ENCODE measurements at places on chromosomes 2 and 18.

GRCh38 chr2:164954186-164954585 lies 1.1 kb downstream of the SLC38A11 start:
- no peak for DNase-seq

DNA sequence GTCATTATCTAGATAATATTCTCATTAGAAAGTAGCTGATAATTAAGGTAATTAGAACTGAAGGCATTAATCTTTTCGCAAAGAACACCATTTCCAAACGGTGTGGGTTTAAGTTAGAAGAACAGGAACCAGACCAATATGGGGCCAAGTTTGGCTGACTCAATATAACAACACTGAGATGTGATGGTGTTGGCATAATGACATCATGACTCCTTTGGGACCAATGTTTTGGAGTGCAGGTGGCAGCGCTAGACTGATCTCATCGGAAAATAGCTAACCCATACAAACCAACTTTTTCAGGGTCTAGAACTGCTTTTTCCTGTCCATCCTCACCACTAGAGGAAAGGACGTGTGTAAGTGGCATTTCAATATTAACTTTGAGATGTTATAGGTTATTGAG lies 1171.7 kb upstream of the ZEB2 start:
- DNase-seq = no peak

- DNase-seq = no peak
Observed at GRCh38 chr2:216880509-216881184, 20.8 kb upstream of the TNP1 start.

DNA sequence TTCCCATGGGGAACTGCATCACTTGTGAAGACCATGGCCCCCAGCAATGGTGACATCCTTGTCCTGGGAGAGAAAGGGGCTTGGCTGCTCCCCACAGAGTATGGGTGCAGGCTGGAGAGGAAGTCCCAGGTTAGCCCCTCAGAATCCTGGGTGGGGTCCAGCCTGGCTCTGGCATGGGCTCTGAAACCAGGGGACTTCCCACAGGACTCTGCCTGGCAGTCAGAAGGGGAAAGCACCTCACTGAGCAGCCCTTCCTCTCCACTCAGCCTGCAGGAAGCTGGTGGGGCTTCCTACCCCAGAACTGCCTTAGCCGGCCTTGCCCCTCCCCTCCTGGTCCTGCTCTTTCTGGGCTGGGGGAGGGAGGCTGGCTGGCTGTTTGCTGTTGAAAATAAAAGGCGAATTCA lies 3.7 kb downstream of the NEURL3 start:
- no peak for DNase-seq

DNA sequence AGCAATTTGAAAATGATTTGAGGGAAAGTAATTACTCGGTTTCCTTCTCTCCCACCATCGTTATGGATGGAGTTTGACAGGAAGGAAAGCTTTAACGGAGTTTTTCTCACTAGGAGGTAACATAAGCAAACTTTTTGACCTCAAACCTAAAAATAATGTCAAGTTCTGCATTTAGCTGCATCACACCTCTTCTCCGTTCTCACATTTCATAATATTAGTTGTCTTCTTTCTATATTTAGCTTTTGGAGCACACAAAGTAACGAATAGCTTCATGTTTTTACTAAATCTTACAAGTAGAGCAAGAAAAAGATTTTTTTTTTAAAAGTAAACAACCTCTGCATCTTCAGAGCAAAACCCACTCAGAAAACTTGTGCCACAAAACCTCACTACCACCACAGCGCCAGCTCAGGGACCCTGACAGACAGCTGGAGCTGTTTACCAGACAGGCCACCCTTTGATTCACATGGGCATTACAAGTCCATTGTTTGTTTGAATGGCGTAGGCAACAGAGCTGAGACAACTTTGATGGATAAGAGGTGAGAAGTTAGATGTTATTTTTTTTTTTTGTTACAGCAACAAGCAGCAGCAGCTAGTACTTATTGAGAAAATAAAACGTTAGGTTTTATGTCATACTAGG lies 21.9 kb upstream of the ICOS start:
- DNase-seq = no peak
